A549 treated with Hydrocortisone at 1 μM for 4 hours (cell line): ENCODE measurements at places on chromosomes 7 and 10. TPM values are rescaled to one million over a fixed set of nuclear protein-coding genes. Genes with fewer than 3 reads are reported as not detected.

LIPK gene
- not detected in 5 replicates for total RNA-seq

PLEKHS1 gene
- 0.06 to 0.09 TPM (median 0.07 TPM) in 4 of 5 replicates, not detected in the other for total RNA-seq

GDF10 gene
- 0.03 to 0.10 TPM (median 0.07 TPM) in 5 replicates for total RNA-seq

CPED1 gene
- total RNA-seq: 0.03 to 0.10 TPM (median 0.05 TPM) in 3 of 5 replicates, not detected in the others

NUDCD3 gene
- total RNA-seq: 50.2 to 67.4 TPM (median 58.9 TPM) in 5 replicates

FRMPD2 gene
- total RNA-seq: 0.07 to 0.15 TPM (median 0.13 TPM) in 3 of 5 replicates, not detected in the others

DPYSL4 gene
- total RNA-seq: 16.8 to 20.1 TPM (median 19.7 TPM) in 5 replicates

NPC1L1 gene
- total RNA-seq: 0.05 to 0.11 TPM (median 0.08 TPM) in 5 replicates

EPO gene
- not detected in 5 replicates for total RNA-seq

SRRM3 gene
- total RNA-seq: 8.8 to 12.6 TPM (median 11.1 TPM) in 5 replicates
